ENCODE measurements at places on chromosomes 4 and X.

- no peak for DNase-seq
Observed at GRCh38 chr4:142512161-142512560, 333.9 kb downstream of the INPP4B start.

DNA sequence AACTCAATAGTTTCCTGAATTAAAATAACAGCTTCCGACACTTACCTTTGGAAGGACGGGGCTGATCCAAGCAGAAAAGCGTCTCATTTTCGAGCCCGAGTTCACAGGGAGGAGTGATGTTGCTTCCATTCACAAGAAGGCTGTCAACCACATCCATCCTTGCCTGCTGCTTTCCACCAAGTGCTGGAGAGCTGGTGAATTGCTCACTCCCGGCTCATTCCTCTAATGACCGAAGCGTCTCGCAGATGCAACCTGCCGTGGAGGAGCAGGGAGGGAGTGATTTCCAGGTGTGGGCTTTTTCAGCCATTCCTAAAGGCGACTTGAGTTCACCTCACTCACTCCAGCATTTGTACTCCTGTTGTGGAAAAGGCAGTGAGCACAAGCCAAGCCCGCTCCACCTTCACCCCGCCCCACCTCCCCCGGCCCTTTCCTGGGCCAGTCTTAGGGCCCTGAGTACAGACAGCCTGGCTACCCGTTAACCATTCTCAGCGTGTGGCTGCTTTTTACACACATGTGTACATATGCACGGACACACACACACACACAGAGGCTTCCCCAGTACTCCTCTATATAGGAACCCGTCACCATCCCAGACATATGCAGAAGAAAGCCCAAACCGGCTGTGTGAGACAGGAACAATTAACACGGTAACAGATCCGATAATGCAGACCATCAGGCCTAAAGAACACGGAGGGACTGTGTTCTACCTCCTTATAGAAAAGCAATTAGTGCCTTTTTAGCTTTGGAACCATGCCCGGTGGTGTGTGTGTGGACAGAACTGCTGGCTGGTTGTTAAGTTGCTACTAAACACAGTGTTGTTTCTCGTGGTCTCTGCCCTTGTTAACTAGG is at the start of gene CCKAR:
Gene CCKAR (minus strand): TSS at position 374 of the 849 bp plus-strand sequence. CDS start 217 bp downstream, at position 157.
- no peak for DNase-seq

DNA sequence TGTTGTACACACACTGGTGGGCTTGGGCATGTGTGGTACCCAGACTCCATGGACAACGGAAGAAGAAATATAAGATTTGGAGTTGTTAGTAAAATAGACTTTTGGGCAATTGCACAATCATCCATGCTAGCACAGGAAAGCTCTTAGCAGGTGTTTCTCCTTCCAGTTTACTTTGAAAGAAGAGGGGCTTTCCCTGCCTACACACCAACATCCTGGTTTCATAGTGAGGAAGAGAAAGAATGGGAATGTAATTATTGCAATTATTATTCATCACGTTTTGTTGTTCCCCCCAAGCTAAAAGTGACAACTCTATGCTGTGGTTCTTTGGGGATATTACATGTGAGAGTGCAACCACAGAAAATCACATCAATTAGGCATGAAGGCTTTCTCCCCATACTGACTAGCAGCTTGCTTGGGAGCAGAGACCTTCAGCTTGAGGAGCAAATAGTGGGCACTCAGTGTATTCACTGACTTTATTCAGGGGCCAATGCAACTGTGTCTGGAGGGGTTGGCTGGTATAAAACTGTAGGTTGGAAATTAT is 57.2 kb upstream of the PUDP start:
- no peak for DNase-seq

GRCh38 chrX:54794028-54794427 is 4.0 kb downstream of the ITIH6 start:
- no peak for DNase-seq

DNA sequence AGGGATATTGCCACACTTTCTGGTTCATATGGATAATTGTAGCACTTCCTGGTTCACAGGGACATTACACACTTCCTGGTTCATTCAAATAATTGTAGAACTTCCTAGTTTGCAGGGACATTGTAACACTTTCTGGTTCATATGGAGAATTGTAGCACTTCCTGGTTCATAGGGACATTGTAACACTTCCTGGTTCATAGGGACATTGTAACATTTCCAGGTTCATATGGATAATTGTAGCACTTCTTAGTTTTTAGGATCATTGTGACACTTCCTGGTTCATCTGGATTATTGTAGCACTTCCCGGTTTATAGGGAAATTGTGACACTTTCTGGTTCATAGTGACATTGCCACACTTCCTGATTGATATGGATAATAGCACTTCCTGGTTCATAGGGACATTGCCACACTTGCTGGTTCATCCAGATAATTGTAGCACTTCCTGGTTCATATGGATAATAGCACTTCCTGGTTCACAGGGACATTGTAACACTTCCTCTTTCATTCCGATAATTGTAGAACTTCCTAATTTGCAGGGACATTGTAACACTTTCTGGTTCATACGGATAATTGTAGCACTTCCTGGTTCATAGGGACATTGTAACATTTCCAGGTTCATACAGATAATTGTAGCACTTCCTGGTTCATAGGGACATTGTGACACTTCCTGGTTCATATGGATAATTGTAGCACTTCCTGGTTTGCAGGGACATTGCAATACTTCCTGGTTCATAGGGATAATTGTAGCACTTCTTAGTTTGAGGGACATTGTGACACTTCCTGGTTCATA is 59.2 kb upstream of the CD99 start:
- no peak for DNase-seq

Measured in stimulated activated CD8-positive, alpha-beta memory T cell treated with anti-CD3 and anti-CD28 coated beads, Interleukin-7, amount 100 ng/mL, for 1 hour (primary cell).